NCI-H1092 treated with DMSO at 0.1 percent for 48 hours (cell line): ENCODE measurements at places on chromosomes 5 and 9.

- DNase-seq: no peak
Measured at GRCh38 chr5:87277279-87277835, 9.7 kb downstream of the RASA1 start.

DNA sequence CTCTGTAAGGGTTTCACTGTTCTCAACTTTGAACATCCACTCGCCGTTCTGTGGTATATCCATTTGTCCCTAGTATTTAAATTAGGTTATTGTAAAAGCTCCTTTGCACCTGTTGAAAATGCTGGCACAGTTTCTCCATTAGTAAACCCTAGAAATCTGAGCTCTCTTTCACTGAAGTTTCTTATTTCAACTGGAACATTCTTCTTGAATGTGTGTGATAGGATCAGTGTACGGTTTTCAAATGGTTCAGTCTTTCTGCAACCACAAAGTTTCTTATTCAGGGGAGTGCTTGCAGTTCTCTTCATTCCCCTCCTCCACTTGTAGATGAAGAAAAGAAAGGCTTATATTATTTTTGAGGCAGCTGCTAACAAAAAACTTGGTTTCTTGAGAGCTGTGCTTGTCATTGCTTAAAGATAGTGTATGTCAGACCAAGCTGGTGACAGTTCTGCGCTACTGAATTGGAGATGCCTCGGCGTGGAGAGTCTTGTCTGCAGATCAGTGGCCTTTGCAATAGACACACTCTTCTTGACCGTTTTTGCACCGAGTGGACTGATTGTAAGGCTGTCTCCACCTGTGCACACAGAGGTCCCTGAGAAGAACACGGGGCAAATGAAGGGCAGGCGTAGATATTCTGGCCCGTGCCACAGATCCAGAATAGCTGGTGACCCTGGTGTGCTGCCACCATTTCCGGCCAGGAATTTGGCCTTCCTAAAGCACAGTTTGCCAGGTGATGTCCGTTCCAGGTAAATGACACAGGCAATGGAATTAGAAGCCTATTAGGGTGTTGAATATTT, 102.2 kb downstream of the TRIO start:
- DNase-seq: no peak

DNA sequence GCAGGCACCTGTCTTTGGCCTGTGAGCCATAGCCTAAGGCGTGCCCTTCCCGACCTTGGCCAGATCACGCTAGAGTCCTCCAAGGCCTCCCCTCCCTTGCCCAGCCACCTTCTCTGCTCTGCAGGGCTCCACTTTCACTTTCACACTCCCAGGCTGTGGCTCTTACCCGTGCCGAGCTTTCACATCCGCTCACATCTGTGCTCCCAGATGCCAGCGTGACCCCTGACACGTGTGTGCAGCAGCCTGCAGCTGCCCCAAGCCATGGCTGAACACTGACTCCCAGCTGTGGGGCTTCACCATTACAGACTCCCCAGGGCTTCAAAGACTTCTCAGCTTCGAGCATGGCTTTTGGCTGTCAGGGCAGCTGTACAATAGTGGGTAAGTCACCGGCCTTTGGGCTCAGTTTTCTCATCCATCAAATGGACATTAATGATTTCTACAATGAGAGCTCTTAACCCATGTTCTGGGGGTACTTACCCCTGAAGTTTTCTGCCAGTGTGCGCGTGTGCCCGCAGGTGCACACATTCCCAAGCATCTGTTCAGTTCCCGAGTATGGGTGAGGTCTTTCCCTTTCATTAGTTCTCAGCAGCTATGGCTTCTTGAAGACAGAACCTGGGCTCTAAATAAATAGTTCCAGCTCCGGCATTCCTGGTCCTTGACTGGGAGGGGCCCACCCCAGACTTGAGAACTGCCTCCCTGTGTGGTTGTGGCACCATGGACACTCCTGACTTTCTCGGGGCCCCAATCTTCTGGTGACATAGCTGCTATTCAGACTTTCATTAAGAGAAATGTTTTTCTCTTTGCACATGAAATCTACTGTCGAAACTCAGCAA, 118.6 kb downstream of the RGS3 start:
- no peak for DNase-seq

DNA sequence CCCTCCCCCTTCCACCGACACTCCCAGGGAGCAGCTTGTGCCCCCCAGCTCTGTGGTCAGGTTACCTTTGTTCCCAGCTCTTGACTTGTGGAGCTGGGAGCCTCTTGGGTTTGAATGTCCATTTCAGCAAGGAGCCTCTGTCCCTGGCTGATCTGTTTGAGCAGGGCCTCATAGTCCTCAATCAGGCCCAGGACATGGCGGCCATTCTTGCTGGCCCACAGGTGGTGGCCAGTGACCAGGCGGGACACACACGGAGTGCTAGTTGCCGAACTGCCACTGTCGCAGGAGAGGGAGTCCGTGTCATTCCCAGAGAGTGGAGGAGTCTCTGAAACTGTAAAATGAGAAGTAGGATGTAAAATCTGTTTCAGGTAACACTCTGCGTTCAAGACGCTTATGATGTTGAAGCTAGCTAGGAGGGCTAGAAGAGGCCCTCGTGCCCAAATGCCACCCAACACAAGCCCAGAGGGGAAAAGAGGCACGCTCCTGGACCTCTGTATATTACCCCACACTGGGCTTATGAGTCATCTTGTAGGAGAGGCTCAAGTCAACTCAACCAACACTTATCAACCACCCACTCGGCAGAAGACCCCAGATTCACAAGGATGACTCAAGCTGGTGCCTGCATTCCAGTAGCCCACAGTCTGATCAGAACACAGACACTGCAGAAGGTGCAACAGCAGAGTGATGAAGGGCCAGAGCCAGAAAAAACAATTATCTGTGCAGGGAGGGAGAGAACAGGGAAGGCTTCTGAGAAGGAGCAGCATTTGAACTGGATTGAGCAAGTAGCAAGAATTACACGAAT, 177.0 kb downstream of the CDK5RAP2 start:
- no peak for DNase-seq

- DNase-seq: no peak
Measured at GRCh38 chr5:163727028-163727427, 221.6 kb downstream of the MAT2B start.

DNA sequence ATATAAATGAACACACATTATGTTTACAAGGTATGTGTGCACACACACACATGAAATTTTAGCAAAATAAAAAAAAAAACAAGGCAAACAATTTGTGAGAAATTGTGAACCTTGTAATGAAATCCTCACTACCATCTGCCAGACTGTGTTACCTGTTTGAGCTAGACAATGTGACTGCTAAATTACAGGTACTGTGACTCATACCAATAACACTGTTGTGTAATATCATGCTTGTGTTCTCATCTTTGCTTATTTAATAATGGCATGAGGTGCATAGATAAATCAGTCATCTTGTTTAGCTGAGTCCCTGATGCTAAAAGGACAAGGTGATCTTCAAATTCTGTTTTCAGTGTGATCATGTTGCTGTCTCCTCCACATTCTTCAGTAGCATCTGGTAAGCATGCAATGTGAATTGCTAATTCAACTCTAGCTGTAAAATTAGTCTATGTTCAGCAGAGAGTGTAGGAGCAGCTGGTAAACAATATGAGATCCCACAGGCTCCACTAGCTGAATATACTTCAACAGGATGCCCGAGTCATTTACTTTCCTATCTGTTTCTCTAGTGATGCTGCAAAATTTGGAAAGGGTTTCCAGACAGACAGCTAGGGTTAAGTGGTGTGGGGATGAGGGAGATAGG, 966.3 kb upstream of the C9orf72 start:
- no peak for DNase-seq

DNA sequence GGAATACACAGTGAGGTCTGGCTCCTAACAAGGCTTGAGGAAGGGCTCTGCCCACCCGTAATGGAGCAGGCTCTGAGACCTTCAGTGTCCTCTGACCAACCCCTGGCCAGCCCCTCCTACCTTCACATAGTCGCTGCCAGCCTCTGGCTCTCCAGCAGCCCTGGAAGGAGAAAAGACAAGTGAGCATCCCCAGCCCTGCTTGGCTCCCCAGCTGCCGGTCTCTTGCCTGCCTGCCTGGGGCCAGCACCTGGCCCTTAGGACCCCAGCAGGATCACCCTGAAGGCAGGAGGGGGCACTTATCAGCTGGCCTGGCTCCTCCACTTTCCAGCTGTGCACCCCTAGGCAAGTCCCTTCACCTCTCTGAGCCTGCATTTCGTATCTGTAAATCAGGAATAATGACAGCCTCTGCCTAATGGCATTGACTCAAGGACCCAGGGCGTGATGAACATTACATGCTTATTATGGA, 16.9 kb downstream of the SH2D3C start:
- no peak for DNase-seq

GRCh38 chr5:81495286-81495685, 101.4 kb upstream of the ACOT12 start:
- DNase-seq: no peak

GRCh38 chr9:27943501-27943900, 370.2 kb upstream of the C9orf72 start:
- no peak for DNase-seq

- DNase-seq: peak; percentile 95
Measured at GRCh38 chr9:2291980-2292704, 277.0 kb downstream of the SMARCA2 start.

GRCh38 chr5:150302301-150303069, at the start of gene ARSI:
Gene ARSI (minus strand): TSS chr5:150302905. CDS start chr5:150302373, 532 bp downstream.
- DNase-seq: no peak

- DNase-seq: no peak
Measured at GRCh38 chr5:124843596-124843899, 97.1 kb upstream of the ZNF608 start.

DNA sequence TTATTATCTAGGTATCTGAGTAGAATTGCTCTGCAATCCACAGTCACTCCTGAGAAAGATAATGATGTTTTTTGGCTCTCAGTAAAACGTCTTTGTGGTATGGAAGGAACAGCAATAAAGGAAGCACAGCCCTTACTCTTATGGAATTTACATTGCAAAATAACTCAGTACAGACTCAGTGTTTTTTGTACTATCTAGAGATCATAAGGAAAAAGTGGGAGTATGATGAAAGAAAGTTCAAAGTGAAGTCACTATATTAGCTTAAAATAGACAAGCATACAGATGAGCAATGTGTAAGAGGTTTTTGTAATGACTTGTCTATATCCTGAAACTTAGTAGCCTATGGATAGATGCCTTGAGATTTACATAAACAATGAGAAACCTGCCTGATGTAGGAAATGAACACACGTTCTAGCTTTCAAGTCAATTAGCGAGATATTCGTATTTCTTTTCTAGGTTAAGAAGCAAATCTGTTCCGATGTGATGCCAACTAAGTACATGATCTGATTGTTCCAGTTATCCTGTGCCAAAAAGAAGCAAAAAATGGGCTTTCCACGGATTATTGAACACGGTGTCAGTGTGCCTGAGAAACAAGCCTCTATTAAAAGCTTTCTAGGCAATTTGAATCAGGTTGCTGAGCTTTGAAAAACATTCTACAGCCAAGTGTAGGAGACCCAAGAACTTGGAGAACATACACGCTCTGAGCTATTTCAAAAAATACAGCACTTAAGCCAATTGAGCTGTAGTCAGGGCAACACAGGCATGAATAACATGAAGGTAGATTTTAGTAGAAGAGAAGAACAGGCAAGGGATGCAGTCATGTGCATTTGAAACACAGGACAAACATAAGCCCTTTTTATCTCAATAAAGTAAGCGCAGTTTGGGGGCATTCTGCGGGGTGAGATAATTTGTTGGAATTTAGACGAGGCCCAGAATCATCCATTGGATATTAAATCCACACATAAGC, 86.3 kb upstream of the TAF11L2 start:
- DNase-seq: no peak

DNA sequence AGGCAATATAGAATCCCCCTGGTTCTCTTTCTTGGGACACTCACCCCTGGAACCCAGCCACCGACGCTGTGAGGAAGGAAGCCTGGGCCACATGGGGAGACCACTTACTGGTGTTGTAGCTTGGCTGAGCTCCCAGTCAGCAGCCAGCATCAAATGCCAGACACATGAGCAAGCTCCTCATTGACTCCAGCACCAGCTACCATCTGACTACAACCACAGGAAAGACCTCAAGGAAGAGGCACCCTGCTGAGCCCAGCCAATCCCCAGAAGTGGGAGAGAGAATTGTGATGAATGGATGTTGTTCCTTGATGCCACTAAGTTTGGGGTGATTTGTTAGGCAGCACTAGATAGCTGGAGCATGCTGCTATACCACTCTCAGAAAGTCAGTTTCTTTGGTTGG, 36.0 kb downstream of the BNIP1 start:
- DNase-seq: no peak

DNA sequence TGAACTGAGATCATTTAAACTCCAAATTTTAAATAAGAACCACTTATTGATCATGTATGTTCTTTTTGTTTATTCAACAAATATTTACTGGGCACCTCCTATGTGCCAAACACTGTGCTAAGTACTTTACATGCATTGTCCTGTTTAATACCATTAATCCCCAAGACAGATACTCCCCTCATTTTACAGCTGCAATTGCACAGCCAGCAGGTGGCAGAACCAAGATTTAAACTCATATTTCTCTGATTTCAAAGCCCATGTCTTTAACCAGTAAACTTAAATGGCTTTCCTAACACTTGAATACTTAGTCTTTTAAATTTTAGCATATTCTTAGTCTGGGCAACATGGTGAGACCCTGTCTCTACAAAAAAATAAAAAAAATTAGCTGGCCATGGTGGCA, 43.4 kb upstream of the KIAA1958 start:
- no peak for DNase-seq

- peak; percentile 24 for DNase-seq
Measured at GRCh38 chr9:132412089-132412488, 2.1 kb downstream of the CFAP77 start.

DNA sequence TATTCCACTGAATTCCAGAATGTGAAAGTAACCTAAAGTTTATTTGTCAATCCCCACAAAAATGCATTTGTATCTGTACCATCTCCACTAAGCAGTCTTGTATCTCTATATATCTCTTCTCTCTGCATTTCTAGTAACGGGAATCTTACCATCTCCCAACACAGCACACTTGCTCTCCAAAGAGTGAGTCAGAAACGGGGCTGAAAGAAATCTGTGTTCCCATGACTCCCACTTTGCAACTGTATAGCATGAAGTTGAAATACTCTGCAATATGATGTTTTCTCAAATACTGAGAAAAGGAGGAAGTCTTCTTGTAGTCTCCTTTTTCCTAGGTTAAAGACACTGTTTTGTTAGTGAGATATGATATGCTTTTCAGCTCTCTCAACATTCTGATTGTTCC, 848.8 kb upstream of the ACO1 start:
- no peak for DNase-seq

DNA sequence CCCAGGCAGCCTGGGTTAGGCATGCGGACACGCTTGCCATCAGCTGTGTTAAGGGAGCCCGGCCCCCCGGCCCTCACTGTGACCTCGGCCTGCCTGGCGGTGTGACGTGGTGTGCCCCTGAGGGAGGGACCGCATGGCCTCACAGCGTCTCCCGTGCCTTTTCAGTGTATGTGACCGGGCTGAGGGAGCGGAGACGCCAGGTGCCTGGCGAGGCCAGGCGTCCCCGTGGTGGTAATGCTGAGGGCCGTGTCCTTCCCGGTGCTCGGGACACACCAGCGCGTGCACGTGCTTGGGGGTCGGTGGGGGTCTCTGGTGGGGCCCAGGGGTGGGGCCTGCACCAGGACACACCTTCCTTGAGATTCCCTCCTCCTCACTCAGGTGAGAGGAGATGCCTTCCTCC, 10.9 kb downstream of the RNU6ATAC start:
- DNase-seq: no peak

- DNase-seq: peak; percentile 66
Measured at GRCh38 chr9:101738566-101739183, at the start of gene GRIN3A. Gene GRIN3A (minus strand): TSS chr9:101738647. CDS start chr9:101737979, 668 bp downstream.

- no peak for DNase-seq
Measured at GRCh38 chr5:132661231-132662003, 3.4 kb downstream of the IL13 start.
